ENCODE measurements at places on chromosomes 16 and 17.
A peak's percentile ranks its signal among the peaks of the same experiment; 100 is the strongest.

DNA sequence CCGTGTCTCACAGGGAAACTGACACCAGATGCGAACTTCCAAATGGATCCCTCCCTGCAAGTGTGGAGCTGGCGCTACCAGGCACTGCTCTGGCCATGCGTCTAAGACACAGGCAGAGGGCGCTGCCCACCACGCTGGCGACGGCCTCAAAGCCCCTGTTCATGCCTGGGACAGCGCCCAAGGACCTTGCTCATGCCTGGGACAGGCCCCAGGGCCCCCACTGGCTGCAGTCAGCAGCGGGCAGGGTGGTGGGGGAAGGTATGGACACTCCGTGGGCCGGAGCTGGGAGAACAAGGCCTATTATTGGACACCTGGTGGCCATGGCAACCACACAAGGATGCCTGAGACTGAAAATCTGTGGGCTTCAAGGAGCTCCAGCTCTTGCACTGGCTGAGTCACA lies 8.8 kb downstream of the ZG16B start:
- peak; percentile 55 for DNase-seq

DNA sequence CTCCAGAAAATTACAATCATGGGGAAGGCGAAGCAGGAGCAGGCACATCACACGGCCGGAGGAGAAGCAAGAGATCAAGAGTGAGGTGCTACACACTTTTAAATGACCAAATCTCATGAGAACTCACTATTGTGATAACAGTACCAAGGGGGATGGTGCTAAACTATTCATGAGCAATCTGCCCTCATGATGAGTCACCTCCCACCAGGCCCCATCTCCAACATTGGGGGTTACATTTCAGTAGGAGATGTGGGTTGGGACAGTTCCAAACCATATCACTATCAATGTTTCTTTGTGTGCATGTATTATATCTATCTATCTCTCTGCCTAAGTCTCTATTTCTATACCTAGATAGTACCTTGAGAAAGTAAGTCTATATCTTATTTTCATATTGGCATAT lies 724.8 kb downstream of the CDH11 start:
- no peak for DNase-seq

DNA sequence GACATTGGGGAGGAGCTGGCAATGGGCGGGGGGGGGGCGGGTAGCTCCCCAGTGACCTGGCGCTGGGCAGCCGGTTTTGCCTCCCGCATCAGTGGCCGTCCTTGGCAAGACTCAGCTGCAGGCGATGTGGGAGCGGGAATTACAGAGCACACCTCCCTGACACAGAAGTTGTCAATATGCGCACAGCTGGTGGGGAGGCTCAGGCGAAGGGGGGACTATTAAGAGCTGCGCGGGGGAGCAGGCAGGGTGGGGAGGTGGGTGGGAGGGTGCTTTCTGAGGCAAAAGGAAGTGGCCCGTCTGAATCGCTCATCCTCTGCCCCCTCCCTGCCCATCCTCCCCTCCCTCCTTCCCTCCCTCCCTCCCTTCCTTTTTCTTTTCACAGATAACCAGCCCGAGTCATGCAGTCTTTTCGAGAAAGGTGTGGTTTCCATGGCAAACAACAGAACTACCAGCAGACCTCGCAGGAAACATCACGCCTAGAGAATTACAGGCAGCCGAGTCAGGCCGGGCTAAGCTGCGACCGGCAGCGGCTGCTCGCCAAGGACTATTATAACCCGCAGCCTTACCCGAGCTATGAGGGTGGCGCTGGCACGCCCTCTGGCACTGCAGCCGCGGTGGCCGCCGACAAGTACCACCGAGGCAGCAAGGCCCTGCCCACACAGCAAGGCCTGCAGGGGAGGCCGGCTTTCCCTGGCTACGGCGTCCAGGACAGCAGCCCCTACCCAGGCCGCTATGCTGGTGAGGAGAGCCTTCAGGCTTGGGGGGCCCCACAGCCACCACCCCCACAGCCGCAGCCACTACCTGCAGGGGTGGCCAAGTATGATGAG lies 44.0 kb downstream of the SREBF1 start:
- no peak for DNase-seq

GRCh38 chr17:30344283-30345088 lies 10.6 kb upstream of the TMIGD1 start:
- DNase-seq = peak; percentile 100

DNA sequence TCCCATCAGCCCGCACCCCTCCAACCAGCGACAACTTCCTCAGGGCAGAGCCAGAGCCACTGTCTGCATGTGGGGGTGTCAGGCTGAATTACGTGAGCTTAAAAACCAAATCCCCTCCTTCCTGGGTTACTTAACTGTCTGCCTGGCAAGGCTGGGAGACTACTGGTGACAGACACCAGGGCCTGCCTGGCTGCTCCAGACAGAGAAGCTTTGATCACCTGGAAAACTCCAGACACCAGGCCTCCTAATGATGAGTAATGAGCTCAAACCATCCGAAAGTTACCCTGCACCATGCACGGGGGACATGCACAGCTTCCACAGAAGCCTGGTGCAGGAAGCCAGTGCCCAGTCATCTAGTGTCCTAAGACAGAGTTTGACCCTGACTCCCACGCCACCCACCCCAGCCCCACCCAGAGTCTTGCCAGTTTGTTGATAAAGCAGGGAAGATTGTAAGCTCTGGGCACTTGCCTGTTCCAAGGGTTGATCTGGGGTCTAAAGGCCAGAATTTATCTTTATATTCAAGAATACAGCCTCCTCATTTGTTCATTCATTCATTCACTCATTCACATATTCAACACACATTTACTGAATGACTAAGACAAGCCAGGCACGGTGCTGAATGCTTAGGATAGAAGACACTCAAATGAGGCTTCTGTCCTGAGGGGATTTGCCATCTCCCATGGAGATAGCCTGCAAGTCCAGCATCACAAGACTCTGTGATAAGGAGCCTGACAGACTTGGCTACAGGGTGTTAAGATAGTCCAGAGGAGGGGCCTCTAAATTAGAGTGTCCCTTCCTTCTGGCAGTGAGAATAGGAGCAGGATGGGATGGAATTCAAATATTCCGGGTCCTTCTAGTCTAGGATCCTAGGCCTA lies 7.2 kb upstream of the CCDC182 start:
- DNase-seq = peak; percentile 45

DNA sequence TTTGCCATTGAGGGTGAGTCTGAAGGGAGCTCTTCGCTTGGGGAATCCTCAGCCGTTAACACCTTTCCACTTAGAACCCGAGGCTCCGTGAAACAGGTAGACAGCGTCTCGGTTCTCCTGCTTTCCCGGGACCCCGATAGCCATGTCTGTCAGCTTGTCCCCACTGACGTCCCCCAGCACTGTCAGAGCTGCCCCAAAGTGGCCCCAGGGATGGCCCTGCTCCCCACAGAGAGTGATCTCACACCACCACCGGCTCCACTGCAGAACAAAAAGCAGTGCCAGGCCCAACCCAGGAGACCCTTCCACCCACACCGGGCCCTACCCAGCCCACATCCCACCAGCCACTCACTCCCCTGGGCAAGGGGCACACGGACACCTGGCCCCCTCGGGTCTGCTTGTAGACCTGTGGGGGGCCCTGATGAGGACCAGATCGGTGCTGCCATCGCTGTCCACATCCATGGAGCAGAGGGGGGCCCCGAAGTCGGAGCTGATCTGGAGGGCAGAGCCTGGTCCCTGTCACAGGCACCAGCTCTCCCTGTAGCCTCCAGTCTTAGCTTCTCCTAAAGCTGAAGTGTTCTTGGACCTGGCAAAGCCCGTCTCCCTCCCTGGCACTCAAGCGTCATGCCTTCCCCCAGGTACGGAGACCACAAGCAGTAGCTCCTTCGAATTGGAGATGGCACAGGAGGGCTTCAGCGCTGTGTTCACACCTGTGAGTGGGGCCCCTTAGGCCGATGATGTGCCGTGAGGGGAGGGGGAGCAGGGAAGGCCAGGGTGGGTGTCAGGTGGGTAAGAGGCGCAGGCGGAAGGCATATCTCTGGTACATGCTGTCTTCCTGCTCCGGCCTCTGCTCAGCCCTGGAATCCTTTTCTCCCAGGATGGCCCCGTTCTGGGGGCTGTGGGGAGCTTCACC lies 6.5 kb downstream of the ITGAX start:
- DNase-seq = no peak

DNA sequence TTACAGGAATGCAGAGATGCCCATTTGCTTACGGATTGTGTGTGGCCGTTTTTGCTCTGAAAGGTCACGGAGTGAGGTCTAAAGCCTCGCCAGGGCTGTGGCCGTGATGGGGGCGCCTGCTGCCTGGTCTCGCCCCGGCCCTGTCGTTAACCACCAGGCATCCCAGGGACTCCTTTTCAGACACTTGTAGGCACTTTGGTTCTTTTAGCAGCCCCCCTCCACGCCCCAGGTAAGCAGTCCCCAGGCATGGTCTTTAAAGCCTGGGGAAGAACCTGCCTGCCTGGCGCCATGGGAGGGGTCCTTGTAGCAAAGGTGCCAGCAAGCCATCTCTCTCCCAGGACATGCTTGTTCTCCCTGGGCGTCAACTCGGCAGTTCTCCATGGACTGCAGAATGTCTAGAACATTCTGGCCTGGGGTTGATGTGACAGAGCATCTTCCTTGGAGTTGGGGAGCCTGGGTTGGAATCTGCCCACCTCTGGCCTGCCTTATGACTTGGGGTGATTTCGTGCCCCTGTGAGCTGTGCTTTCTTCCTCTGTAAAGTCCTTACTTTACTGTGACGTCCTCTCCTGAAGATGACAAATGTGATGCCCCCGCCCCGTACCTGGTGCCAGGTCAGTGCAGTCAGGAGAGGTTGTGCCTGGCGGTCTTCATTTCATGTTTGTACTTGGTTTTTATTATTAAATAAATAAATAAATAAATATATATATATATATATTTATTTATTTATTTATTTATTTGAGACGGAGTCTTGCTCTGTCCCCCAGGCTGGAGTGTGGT lies 5.4 kb downstream of the KCTD5 start:
- DNase-seq = no peak

- no peak for DNase-seq
These were observed 12.5 kb upstream of the C16orf95 start for GRCh38 chr16:87329436-87330256.

DNA sequence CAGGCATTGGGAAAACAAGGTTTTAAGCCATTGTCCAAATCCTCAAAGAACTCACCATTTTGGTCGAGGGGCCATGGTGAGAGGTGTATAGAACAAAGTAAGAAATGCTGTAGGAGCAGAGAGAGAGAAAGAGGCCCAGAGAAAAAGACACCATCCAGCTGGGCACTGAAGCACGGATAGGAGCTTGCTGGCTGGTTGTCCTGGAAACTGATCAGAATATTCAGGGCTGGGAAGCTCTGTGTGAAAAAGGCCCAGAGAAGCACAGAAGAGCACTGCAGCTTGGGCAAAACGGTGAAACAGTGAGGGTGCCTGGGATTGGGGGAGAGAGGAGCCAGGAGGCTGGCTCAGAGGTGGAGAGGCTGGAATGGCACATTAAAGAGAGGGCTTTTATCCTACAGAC lies 16.5 kb downstream of the HS3ST3B1 start:
- DNase-seq = no peak

DNA sequence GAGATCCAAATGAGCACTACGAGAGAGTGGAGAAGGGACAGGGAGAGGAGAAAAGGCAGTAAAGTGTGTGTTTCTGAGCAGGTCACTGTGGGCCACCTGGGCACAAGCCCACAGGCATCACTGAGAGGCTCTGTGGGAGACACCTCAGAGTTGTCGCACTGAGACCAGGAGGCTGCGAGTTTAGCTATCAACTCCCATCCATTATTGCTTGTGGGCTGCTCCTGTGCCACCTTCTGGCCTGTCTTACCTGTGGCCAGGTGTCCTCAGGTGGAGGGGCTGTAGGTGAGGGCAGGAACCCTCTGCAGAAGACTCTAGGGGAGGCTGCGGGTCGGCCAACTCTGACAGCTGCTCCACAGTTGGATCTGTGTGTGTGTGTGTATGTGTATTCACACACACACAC lies 2.5 kb upstream of the PRR29 start:
- DNase-seq = no peak

DNA sequence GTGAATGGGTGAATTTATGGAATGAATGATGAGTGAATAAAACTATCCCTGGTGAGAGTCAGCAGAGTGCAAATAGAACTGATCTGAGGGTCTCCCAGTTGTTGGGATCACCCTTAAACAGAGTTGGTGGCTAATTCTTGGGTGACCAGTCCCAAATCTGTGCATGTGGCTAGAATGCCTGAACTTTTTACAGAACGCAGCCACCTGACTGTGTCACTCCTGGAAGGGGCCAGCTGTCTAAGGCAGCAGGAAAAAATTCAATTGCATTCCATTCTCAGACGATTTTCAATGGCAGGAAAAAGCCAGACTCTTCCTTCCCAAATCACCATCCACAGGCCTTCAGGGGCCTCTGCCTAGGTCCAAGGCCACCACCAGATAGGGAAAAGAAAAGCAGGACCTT lies 43.5 kb downstream of the BEAN1 start:
- DNase-seq = no peak

- DNase-seq = no peak
These were observed 7.3 kb upstream of the DPEP3 start for GRCh38 chr16:67987460-67988160.

GRCh38 chr16:57999971-58000705 lies at the start of gene ZNF319:
Gene ZNF319, minus strand, starts transcription at chr16:58000672. Its CDS starts 2,407 bp downstream, at chr16:57998265.
- DNase-seq = no peak

DNA sequence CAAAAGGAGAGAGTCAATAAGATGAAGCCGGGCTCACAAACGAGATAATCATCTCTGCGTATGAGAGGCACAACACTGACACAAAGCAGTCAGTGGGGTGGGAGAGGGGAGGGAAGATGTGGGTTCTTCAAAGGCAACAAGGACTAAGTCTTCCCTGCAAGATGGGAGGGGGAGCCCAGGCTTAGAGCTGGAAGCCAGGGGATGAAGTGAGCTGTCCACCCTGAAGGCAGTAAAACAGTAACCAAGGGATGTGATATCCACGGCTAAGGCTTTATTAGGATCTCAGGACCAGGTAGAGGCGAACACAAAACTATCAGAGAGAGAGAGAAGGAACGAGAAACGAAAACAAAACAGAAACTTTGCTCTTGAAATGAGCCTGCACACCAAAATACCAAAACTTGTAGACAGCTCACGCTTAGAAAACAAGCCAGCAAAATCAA lies 115.9 kb downstream of the DYNLRB2 start:
- no peak for DNase-seq

GRCh38 chr16:74252329-74252728 lies 44.3 kb upstream of the PSMD7 start:
- no peak for DNase-seq

DNA sequence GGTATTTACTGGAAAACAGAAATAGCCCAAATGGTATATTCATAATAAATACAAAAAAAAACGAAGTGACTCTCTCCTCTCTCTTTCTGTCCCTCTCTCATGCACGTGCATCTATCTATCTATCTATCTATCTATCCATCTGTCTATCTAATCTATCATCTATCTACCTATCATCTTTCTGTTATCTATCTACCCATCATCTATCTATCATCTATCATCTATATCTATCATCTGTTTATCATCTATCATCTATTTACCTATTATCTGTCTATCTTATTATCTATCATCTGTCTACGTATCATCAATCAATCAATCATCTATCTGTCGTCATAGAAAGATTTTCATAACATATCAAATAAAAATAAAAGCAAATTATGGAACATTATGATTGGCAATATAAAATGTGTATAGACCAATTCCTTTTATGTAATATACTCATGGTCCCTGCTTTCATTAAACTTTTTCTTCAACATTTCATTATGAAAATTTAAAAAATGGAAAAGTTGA lies 126.7 kb upstream of the CACNG3 start:
- no peak for DNase-seq

- no peak for DNase-seq
These were observed 64.8 kb downstream of the VAT1L start for GRCh38 chr16:77853161-77853560.

GRCh38 chr16:80708823-80709222 lies 95.6 kb downstream of the CDYL2 start:
- DNase-seq = no peak
